ENCODE measurements at places on chromosomes 5 and 9. TPM values are rescaled to one million over a fixed set of nuclear protein-coding genes. Genes with fewer than 3 reads are reported as not detected.

The BRD9 gene
- total RNA-seq, result 42.2 TPM

The NR6A1 gene
- under 0.01 TPM for total RNA-seq

The TLR4 gene
- 0.30 TPM for total RNA-seq

The ACOT12 gene
- not detected for total RNA-seq

The C9 gene
- 0.46 TPM for total RNA-seq

The DMRT3 gene
- total RNA-seq, result not detected

The APBB3 gene
- 24.1 TPM for total RNA-seq

The IL13 gene
- total RNA-seq, result not detected

The FOXD4L5 gene
- 0.09 TPM for total RNA-seq

The ESM1 gene
- 106 TPM for total RNA-seq

The MSX2 gene
- 1.5 TPM for total RNA-seq

The KLF9 gene
- 27.9 TPM for total RNA-seq

The JAKMIP2 gene
- 5.9 TPM for total RNA-seq

The IFNK gene
- total RNA-seq, result not detected

The SUSD3 gene
- total RNA-seq, result 0.37 TPM

The NAIP gene
- total RNA-seq, result 5.2 TPM

The QRFP gene
- total RNA-seq, result not detected

The CDH10 gene
- total RNA-seq, result 2.4 TPM

The HTR4 gene
- total RNA-seq, result not detected

The FKTN gene
- total RNA-seq, result 62.7 TPM

The MAP3K1 gene
- 5.2 TPM for total RNA-seq

The BTNL3 gene
- total RNA-seq, result not detected

Measured in smooth muscle cell of the umbilical artery (primary cell).